ENCODE measurements at places on chromosomes 5 and 9.

DNA sequence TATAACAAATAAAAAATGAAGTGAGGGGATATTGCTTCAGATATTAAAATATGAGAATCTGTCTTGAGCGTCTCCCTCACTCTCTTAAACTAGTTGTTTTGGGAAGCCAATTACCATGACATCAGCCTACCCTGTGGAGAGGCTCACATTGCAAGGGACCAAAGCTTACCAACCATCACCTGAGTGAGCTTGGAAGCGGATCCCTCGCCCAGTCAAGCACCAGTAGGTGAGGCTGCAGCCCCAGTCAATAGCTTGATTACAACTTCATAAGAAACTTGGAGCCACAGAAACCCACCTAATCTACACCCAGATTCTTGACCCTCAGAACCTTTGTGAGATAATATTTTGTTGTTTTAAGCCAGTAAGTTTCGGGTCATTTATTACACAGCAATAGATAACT is 206.2 kb downstream of the CEMIP2 start:
- DNase-seq, result no peak

- DNase-seq, result peak; percentile 30
Measured at GRCh38 chr9:114311571-114312512, 11.1 kb upstream of the ORM1 start.

GRCh38 chr5:111121926-111122325 is 29.8 kb downstream of the WDR36 start:
- DNase-seq, result no peak

- no peak for DNase-seq
Measured at GRCh38 chr9:16203729-16204573, 651.1 kb downstream of the CCDC171 start.

DNA sequence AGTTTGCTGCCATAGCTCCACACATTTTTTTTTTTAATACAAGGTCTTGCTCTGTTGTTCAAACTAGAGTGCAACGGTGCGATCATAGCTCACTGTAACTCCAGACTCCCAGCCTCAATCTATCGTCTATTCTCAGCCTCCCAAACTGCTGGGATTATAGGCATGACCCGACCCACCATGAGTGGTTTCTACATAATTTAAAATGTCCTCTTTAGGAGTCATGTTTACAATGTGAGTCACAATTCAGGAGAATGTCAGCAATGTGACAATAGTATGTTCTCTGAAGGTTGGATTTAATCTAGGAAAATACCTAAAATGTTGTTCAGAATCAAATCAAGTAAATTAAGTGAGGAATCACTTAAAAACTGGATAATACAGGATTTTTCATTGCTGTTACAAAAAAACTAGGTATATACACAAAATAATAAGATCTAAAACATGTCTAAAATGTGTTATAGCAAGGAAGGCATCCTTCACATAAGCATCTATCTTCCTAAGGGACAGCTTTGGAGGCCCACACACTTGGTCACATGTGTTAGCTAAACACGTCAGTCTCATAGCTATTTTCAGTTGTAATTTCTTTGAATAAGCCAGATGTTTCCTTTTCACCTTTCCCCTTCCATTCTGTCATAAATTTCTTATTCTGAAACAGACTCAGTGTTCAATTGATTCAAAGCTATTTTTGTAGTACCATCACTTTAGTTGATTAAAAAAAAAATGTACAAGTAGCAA is 30.0 kb upstream of the ELAVL2 start:
- DNase-seq, result no peak

DNA sequence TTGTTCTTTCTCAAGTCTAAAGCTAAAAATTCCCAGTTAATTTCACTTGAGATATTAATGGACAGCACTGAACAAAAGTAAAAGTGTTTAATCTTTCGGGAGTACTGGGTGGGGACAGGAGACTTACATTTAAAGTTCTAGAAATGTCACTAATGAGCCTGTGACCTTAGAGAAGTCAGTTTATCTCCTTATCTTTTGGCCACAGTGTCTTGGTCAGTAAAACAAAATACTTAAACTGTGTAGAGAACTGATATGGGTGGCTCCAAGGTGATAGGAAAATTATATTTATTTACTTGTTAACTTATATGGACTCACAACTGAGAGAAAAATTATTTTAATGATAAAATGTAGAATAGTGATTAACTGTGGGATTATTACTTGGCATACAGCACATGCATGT is 8.9 kb downstream of the IPO11 start:
- no peak for DNase-seq

- DNase-seq, result no peak
Measured at GRCh38 chr5:151068433-151069197, 12.2 kb downstream of the TNIP1 start.

GRCh38 chr5:83000922-83001321 is 76.3 kb downstream of the TMEM167A start:
- no peak for DNase-seq

- no peak for DNase-seq
Measured at GRCh38 chr9:33260372-33260771, 4.1 kb downstream of the BAG1 start.

DNA sequence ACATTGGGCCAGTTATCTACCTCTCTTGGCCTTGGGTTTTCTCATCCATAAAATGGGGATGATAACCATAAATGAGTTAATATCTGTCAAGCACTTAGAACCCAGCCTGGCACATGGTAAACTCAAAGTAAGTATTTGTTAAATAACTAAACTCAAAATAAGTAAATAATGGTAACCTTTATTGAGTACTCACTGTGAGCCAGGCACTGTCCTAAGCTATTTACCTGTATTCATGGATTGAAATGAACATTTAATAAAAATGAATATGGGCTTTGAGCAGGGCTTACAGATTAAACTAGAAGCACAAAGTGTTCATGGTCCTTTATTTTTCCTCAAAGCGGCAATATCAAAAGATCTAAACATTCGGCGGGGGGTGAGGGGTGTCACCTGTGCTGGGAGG is 16.7 kb downstream of the CORO2A start:
- no peak for DNase-seq

GRCh38 chr9:1591310-1591709 is 423.8 kb upstream of the SMARCA2 start:
- no peak for DNase-seq

DNA sequence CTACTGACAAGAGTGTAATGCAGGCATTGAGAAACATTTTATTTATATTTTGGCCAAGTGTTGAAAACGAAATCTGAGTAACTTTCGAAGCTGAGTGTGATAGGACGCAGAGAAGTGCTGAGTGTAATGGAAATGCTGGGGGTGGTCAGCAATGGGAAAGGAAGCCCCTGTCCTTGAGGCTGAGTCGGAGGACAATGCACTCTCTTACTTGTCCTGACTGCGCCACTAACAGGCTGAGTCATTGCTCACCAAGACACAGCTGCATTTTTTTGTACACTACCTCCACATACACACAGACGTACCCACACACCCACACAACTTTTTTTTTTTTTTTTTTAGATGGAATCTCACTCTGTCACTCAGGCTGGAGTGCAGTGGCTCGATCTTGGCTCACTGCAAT is 637.7 kb downstream of the SLCO4C1 start:
- no peak for DNase-seq

DNA sequence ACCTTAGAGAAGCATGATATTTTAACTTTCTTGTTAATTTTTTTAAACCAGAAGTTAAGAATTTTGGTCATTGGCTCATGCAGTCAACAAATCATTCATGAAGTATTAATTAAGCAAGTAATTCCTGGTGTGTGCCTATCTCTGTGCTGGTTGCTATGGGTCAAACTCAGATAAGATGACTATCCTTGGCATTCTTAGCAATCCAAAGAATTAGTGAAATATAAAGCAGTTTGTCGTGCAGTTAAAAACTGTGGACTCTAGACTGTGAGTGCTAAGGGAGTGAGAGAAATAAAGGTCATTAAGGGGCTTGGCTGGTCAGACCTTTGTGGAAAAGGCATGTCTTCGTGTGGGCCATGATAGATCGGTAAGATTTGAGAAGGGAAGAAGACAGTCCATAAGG is 4.8 kb downstream of the CYFIP2 start:
- DNase-seq, result no peak

DNA sequence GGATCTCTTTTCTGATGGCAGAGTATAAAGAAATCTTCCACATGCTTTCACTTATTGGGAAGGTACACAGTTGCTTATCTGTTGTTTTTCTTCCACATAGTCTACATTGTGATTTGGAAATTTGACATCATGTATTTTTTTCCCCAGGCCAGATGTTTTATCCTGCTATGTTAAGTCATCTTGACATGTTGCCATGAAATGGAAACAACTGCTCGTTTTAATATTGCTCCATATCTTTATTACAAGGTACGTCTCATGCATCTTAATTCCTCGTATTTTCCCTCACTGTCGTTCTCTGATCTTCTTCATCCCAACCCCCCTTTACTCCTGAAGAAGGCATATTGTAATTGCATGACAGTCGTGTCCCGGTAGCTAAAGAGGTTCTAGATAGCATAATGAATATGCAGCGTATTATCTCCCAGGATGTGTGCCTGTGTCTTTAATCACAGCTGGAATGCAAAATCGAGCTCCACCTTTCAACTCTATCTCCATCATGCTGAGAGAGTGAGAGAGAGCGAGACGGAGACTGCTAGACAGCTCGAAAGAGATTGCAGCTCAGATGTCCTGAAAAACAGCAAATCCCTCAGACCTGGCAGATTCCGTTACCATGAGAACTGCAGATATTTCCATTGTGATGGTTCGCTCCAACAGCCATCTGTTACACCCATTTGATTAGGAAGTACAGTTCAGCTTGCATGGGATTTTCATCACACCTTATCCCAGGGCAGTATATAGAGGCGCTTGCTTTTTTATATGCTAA is 281.7 kb downstream of the TMEM38B start:
- no peak for DNase-seq

DNA sequence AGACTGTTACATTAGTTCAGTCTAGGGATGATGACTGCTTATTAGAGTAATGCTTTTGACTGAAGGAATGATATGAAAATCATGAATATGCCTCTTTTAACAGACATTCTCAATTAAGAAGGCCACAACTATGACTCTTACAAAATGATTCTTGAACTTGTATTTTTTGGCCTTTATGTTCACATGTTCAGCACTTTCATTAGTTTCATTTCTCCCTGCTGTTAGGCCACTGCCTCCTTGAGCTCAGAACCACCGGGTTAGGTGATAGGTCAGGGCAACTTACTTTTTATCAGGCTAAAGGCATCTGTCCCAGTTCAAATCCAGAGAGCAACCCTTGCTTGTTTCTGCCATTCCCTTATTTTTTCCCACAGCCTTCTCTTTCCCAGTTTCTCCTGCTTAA is 235.2 kb upstream of the ELL2 start:
- DNase-seq, result no peak

DNA sequence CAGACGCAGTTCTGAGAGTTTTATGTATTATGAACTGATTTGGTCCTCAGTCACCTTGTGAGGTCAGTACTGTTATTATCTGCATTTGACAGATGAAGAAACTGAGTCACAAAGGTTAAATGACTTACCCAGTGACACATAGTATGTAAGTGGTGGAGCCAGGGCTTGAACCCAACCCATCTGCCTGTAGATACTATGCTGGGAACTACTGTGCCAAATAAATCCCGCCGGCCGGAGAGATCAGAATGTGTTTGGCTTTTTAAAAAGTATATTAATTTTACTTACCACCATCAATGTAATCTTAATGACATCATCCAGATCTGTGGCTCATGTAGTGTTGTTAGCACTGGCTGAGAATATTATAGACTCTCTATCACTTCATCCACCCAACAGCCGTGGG is 80.8 kb downstream of the ZNF618 start:
- no peak for DNase-seq

DNA sequence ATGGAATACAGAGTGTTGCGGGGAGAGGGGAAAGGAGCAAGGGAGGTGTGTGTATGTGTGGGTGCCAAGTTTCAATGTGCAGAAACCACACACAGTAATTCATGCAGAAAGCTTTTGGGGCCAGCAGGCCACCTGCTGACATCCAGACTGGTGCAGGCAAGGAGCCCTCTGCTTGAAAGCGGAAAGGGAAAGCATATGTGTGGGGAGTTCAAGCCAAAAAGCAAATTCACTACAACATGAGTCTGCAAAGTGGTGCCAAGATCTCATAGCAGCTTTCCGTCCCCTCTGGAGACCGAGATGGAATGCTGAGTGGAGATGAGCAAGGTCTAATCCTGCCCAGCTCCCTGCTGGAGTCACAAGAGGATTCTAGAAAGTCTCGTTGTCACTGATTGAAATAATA is 159.7 kb upstream of the VLDLR start:
- no peak for DNase-seq

DNA sequence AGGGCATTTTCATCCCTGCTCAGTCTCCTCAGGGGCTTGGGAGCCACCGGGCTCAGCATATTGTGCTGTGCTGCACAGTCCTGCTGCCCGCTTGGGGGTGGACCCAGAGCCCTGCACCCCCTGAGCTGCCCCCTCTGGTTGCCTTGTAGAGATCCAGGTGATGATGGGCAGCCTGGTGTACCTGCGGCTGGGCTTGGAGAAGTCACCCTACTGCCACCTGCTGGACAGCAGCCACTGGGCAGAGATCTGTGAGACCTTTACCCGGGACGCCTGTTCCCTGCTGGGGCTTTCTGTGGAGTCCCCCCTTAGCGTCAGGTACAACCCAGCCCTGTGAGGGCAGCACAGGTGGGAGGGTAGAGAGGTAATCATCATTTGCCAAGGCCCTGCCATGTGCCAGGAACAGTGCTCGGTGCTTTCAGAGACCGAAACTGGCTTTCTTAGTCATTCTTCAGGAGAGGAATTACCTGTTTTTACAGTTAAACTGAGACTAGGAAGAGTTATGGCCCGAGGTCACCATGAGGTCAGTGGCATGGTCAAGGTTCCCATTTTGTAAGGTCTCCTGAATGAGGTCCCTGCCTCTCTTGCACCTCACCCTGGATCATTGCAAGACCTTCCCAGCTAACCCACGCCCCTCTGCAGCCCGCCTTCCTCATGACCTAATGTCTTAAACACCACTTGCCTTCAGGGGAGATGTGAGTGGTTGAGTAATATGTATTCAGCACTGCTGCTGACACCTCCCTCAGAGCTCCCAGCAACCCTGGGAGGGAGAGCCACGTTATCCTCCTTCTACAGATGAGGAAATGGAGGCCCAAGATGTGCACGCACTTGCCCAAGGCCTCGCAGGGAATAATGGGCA is 7.5 kb downstream of the NHP2 start:
- peak; percentile 81 for DNase-seq

GRCh38 chr5:1521671-1522600 is 1.8 kb downstream of the LPCAT1 start:
- peak; percentile 73 for DNase-seq

- no peak for DNase-seq
Measured at GRCh38 chr5:94857111-94857510, 238.6 kb downstream of the SLF1 start.

DNA sequence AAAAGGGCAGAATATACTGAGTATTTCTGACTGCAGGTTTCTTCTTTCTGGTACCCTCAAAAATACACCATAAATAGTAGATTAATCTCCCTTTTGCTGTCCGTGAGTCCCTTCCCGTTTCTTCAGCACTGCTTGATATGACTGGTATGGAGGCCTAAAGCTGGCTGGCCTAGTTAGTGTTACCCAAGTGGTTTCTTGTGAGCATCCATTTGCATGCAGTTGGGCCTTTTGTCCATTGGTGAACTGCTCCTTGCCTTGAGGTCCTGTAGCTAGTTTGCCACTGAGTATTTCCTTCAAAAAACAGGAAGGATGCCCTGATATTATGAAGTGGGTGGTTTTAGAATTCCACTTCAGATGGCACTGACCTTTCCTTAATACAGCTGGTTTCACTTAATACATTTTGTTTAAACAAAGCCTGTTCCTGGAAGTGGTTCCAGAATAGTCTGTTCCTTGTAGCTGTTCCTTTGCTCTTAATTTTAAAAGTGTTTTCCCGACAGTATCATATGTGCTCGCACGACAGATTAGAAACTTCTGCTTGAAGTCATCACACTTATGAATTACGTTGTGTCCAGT is 40.0 kb upstream of the ABL1 start:
- no peak for DNase-seq

- no peak for DNase-seq
Measured at GRCh38 chr5:78638423-78638822, 10.1 kb downstream of the LHFPL2 start.

- no peak for DNase-seq
Measured at GRCh38 chr5:132370971-132371602, 1.6 kb downstream of the SLC22A5 start.

All from upper lobe of right lung (tissue), 1 donor.